ENCODE measurements at places on chromosomes 5 and 9. TPM values are rescaled to one million over a fixed set of nuclear protein-coding genes. Genes with fewer than 3 reads are reported as not detected.

DNA sequence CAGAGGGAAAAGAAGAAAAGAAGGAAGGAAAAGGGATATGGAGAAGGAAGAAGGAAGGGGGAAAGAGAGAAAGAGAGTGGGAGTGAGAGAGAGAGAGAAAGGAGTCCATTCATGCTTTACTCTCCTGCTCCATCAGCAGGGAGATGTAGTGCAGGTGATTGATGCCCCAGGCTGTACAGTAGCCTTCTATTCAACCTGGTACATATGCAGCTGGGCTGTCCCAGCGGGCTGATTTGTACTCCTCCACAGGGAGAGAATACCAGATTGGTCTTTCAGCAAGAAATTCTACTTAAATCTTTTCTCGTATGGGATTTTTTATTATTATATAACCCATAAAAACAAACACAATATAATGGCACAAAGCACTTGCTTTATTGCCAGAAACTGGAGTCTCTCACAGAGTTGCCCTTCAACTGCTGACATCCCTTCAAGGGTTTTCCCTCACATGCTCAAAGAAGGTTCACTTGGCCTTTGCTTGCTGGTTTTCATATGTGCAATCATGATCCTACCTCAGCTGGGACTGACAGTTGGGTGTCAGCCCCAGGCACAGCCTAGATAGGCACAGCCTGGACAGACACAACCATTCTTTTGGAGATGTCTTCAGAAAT, 380.1 kb upstream of the RIOK2 start:
- H3K4me1 ChIP-seq: no peaks in the 10 kb centered on the region
- H3K4me3 ChIP-seq: no peak overlapping the region
- no peaks in the 10 kb centered on the region for H3K27me3 ChIP-seq
- no peak overlapping the region for H3K27ac ChIP-seq
- no peak for DNase-seq

- DNase-seq: no peak
- H3K4me3 ChIP-seq: no peak overlapping the region
- peaks cover 3% of the 10 kb centered on the region for H3K36me3 ChIP-seq
- H3K27me3 ChIP-seq: no peaks in the 10 kb centered on the region
These were observed 35.5 kb downstream of the WDR36 start for GRCh38 chr5:111127453-111128195.

- no peaks in the 10 kb centered on the region for H3K27me3 ChIP-seq
- no peaks in the 10 kb centered on the region for H3K4me1 ChIP-seq
- DNase-seq: no peak
- H3K4me3 ChIP-seq: no peak overlapping the region
- no peak overlapping the region for H3K27ac ChIP-seq
- no peaks in the 10 kb centered on the region for H3K36me3 ChIP-seq
These were observed 98.1 kb downstream of the DIRAS2 start for GRCh38 chr9:90544488-90544887.

DNA sequence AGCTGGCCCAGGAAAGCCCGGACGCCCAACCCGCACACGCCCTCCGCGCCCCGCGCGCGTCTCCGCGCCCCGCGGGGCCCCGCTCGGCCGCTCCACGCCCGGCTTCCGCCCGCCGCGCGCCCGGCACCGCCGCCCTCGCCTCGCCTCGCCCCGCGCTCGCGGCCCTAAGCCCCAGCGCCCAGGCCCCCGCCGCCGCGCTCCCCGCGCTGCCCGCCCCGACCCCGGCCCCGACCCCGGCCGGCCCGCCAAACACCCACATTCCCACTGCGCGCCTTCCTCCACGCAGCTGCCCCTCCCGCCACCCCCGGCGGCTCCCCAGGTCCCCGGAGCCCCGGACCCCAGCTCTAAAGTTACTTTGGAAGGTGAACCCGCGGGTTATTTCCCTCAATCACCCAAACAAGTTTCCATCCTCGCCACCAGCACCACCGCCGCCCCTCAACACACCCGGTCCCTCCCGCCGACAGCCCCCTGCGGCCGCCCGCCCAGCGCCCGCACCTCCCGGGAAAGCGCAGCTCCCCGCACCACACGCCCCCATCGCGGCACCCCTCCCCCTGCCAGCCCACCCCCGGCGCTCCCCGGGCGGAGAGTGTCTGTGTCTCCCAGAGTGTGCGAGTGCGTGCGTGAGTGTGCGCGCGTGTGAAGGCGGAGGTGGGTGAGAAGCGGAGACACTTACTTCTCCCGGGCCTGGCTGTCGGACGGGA, 439 bp downstream of the SSBP2 start:
- peak overlapping the region; percentile 95 for H3K27ac ChIP-seq
- H3K36me3 ChIP-seq: no peaks in the 10 kb centered on the region
- peak overlapping the region; percentile 78 for H3K4me3 ChIP-seq
- no peaks in the 10 kb centered on the region for H3K27me3 ChIP-seq
- peaks cover 8% of the 10 kb centered on the region for H3K4me1 ChIP-seq
- DNase-seq: no peak

- H3K4me1 ChIP-seq: peaks cover 17% of the 10 kb centered on the region
- H3K4me3 ChIP-seq: no peak overlapping the region
- no peak for DNase-seq
- no peak overlapping the region for H3K27ac ChIP-seq
These were observed 129.3 kb upstream of the LPCAT1 start for GRCh38 chr5:1652873-1653697.

DNA sequence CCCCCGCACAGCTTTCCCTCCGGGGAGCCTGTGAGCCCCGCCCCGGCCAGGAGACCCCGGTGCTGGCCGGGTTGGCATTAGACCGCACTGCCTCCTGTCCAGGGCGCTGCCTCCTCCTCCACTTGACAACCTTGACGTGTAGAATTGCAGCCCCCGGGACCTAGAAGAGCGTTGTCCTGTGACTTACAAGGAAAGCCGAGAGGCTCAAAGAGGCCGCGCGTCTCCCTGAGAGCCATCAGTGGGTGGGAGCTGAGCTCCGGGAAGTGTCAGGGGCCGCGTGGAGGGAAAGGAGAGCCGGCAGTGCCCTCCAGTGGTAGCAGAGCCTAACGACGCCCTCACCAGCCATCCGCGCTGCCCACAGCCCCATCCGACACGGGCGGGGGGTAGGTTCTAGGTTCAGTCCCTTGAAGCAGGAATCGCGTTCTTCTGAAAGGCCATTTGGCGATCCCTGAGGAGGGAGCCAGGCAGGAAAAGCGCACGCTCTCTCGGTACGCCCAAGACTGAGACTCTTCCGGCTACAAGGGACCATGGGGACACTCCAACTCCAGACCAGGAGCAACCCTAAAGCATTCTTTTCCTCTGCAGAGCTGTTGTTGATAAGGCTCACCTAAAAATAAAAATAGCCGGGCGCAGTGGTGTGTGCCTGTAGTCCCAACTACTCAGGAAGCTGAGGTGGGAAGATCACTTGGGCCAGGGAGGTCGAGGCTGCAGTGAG, 40.6 kb upstream of the SAP30L start:
- no peak overlapping the region for H3K27ac ChIP-seq
- peaks cover 7% of the 10 kb centered on the region for H3K36me3 ChIP-seq
- peak; percentile 93 for DNase-seq

DNA sequence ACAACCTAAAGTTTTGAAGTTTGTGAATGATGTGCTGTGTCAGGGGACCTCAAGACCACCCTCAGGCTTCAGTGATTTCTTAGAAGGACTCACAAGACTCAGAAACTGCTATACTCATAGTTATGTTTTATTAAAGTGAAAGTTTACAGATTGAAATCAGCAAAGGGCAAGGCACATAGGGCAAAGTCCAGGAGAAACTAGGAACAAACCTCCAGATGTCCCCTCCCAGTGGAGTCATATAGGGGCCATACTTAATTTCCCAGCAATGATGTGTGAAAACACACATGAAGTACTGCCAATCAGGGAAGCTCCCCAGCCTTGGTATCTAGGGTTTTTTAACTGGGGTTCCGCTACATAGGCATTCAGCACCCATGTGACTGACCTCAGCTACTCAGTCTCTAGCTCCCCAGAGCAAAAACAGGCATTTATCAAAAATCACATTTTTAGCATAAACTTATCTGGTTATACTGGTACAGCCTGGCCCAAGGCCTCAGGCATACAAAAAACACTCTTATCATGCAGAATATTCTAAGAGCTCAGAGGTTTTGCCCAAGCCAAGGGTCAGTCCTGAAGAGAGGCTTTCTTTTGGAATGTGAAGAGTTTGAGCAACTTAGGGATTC, 74.7 kb upstream of the ANKRD55 start:
- H3K27ac ChIP-seq: no peak overlapping the region
- H3K4me3 ChIP-seq: no peak overlapping the region
- H3K27me3 ChIP-seq: no peaks in the 10 kb centered on the region
- no peak for DNase-seq
- H3K36me3 ChIP-seq: no peaks in the 10 kb centered on the region

DNA sequence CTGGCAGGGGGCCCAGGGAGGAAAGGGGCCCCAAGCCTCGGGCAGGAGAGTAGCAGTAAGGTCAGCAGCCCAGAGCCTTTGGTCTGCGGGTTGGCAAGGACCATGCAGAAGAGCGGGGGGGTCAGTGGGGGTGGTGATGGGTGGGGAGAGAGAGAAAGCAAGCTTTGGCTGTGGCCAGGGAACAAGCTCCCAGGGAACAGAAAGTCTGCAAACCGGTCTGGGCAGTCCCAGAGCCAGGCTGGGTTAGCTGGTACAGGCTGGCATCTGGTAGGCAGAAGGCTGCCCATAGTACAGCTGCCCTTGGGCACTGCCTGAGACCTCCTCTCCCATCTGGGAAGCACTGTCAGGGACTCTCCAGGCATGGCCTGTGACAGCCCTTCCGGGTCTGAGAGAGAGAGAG, 10.5 kb upstream of the EPB41L4B start:
- H3K36me3 ChIP-seq: no peaks in the 10 kb centered on the region
- no peaks in the 10 kb centered on the region for H3K27me3 ChIP-seq
- H3K4me1 ChIP-seq: peaks cover 22% of the 10 kb centered on the region
- no peak for DNase-seq
- no peak overlapping the region for H3K4me3 ChIP-seq
- peak overlapping the region; percentile 20 for H3K27ac ChIP-seq

DNA sequence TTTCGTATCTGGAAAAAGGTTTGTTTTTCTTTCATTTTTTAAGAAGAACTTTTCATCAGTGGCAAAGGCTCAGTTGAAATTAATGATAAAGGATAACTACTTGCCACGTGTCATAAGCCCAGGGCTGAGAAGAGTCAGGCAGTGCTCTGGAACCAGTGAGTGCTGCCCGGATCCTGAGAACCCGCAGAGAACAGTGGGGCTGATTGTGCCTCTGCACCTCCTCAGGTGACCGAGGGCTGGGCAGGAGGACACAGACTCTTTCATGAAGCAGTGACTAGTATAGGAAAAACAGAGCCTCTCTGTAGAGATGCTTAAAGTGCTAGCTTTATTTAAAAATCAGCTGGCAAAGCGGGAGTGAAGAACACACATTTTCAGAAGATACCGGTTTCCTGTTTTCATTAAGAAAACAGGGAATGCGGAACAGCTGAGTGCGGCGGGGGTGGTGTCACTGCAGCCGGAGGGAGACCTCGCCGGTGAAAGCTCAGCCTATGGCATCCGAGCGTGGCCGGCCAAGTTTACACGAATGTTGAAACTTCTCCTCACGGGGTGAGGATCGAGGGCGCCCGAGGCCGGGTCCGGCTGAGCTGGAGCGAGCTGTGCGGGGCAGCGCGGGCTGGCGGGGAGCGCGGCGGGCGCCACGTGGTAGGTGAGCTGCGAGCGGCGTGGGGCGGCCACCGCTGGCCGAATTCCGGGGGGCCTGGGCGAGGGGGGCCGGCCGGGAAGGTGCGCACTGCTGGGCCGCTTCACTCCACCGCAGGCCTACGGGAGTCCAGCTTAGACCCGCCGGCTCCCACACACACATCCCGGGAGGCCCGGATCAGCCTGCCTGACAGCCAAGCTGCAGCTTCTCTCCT, 134.7 kb upstream of the DMRT1 start:
- peaks cover 37% of the 10 kb centered on the region for H3K4me1 ChIP-seq
- H3K27ac ChIP-seq: peak overlapping the region; percentile 88
- DNase-seq: no peak
- H3K4me3 ChIP-seq: peak overlapping the region; percentile 42
- peaks cover 11% of the 10 kb centered on the region for H3K36me3 ChIP-seq

GRCh38 chr5:6525910-6526309, 77.3 kb downstream of the UBE2QL1 start:
- H3K4me3 ChIP-seq: no peak overlapping the region
- H3K27me3 ChIP-seq: no peaks in the 10 kb centered on the region
- no peak overlapping the region for H3K27ac ChIP-seq
- H3K4me1 ChIP-seq: peaks cover 3% of the 10 kb centered on the region
- no peaks in the 10 kb centered on the region for H3K36me3 ChIP-seq
- no peak for DNase-seq

DNA sequence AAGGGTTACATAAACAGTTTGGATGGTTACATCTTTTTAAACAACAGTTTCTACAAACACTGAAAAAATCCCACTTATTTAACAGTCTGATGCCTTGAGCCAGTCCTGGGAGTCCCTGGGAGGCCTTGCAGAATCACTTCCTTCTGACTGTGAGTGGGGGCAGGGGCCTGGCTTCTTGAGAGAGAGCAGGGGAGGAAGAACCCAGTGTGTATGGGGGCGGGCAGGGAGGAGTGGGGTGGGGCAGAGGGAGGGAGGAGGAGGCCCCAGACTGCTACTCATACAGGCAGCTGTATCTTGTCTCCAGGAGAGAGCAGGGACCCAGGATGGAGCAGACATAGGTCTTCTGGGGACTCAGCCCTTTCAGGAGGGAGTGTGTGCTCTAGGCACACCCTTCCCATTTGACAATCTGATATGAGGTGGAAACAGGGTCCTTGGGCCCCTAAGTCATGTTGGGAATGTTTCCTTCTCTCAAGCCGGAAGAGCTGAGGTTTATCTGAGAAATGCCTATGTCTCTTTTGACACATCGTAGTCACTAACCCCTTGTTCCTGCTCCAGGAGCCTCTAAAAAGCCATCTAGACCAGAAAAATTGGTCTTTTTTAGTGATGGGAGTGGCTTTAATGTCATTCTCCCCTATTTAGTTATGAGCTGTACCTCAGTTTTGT, 52.8 kb downstream of the IRF1 start:
- H3K27me3 ChIP-seq: no peaks in the 10 kb centered on the region
- no peaks in the 10 kb centered on the region for H3K36me3 ChIP-seq
- H3K4me3 ChIP-seq: no peak overlapping the region
- peaks cover 9% of the 10 kb centered on the region for H3K4me1 ChIP-seq
- no peak overlapping the region for H3K27ac ChIP-seq

DNA sequence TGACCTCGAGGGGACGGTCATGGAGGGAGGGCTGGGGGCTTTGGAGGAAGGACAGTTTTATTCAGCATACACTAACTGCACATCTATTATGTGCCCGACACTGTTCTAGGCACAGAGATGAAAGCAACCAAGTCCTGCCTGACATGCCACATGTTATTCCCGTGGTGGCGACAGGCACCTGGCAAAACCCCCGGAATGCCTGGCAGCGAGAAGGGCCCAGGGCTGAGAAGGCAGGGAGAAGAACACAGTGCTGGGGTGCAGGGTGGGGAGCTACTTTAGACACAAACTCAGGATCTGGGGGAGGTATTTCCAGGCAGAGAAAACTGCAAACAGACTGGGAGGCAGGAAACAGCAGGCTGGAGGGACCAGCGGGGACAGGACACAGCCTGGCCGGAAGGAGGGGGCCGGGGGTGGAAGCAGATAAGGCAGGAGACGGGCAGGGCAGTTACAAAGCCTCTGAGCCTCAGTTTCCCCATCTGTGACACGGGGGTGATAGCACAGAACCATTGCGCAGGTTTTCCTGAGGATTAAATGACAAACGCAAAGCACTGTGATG, 77.7 kb downstream of the STK10 start:
- no peak overlapping the region for H3K27ac ChIP-seq
- no peak for DNase-seq
- no peaks in the 10 kb centered on the region for H3K27me3 ChIP-seq
- H3K4me3 ChIP-seq: no peak overlapping the region

The DOCK8 gene
- 7.2 TPM for total RNA-seq

The SREK1IP1 gene
- 13.6 TPM for total RNA-seq

The EXOC3 gene
- 29.7 TPM for total RNA-seq

The CXCL14 gene
- 13.0 TPM for total RNA-seq

The MOB3B gene
- total RNA-seq: 11.8 TPM

The PCDHA8 gene
- 0.99 TPM for total RNA-seq
